ENCODE measurements at places on chromosomes 4 and X.

DNA sequence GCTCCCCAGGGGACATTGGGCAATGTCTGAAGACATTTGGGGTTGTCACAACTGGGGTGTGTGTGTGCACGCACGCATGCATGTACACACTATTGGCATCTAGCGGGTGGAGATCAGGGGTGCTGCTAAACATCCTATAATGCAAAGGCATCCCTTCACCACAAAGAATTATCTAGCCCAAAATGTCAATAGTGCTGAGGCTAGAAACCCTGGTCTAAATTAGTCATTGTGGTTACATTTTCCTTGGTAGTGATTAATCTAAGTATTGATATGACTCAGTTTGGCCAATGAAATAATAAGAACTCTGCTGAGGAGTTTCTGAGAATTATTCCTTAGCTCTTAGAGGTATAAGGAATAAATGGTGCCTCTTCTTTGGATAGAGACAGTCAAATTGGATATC, 200.2 kb downstream of the CLCN4 start:
- no peak for DNase-seq

GRCh38 chr4:101835121-101835904, 44.8 kb downstream of the BANK1 start:
- peak; percentile 72 for DNase-seq

DNA sequence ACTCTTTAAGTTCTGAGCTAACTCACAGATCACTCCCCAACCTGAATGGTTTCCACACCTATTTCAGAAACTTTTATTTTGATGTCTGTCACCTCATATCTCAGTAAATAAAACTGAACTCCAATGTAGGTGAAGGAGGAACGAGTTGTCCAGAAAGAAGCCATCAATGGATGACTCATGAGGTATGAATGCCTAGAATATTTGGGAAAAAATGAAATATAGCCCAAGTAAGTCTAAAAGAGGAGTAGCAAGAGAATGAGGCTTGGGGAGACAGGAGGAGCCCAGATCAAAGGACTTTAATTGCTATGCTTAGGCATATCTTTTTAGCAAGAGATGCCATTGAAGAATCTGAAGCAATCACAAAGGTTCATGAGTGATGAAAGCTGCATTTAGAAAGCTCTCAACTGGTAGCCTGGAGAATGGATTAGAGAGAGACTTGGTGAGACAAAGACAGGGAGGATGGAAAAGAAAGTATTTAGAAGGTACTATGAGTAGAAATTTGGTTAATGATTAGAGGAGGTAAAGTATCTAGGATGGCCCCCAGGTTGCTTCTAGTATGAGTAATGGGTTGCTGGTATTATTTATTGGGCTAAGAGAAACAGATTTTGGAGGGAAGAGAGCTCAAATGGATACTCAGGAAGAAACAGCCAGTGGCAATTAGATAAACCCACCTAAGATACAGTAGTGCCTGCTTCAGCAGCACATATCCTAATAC, 39.4 kb downstream of the NOCT start:
- DNase-seq = no peak

DNA sequence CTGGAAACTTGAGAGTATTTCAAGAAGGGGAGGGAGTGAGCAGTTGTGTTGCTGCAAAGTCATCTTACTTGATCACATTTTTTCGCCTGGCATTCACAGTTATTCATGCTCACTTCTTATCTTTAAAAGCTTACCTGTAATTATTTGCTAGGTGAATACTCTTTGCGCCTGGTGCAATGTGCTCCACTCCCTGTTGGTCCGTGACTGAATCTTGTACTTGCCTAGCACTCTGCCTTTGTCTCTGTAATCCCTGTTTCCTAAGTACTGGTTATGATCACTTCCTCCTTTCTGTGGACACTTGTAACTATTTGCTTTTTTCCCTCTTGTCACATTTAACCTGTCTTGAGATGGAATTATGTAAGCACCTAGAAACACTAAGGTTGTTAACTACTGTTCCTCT, 5.8 kb downstream of the BMP2K start:
- peak; percentile 32 for DNase-seq

All from inflammatory macrophage (primary cell).